Activated naive CD4-positive, alpha-beta T cell treated with Interleukin-2 at 50 U/mL for 16 hours (primary cell): ENCODE measurements at places on chromosomes 16 and 17.

DNA sequence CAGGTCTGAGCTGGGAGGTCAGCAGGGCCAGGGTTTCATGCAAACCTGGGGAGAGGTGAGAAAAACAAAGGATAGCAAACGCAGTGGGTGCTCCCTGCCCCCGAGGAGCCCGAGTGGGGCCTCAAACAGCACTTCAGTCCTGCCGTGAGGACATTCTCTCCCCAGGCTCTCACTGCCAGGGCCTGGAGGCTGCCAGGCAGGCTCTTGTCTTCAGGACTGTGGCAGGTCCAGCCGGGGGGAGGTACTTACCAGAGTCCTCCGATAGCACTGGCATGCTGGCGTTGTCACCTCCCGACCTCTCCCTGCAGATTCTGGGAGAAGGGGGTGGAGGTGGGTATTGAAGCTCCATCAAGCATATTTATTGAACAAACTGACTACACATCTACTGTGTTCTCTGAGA lies 1.3 kb downstream of the MPP3 start:
- DNase-seq = no peak

GRCh38 chr17:49496867-49497147 lies 1.7 kb downstream of the NGFR start:
- DNase-seq = no peak

DNA sequence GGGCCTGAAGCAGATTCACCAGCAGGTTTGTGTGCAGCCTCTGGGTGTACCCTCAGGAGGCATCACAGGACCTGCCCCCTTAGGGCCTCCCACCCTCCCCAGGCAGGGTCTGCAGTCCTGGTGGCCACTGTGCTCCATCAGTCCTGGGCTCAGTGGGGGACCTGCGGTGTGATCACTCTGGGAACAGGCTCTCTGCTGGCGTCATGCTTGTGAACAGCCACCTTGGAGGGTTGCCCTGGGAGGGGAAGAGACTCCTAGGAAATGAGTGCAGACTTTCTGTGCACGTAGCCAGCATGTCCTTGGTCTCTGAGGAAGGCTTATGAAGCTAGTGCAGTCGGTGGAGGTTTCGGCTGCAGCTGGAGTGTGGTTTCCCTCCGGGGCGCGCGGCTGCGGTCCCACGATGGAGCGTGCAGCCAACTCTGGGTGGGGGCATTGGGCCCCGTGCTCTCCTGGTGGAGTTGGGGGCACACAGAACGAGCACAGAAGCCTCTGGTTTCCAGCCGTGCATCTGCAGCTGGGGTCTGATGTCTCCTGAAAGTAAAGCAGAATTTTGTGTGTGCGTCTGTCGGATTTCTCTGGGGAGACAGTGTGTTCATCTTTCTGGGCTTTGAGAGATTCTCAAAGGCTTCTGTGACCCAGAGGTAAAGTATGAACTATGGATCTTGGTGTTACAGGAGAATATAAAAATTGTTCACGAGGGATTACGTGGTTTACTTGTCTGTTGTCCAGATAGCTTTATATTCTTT lies 68.1 kb upstream of the ZNF750 start:
- DNase-seq = no peak

- DNase-seq = no peak
Measured at GRCh38 chr17:49337884-49338283, 24.2 kb downstream of the ZNF652 start.

DNA sequence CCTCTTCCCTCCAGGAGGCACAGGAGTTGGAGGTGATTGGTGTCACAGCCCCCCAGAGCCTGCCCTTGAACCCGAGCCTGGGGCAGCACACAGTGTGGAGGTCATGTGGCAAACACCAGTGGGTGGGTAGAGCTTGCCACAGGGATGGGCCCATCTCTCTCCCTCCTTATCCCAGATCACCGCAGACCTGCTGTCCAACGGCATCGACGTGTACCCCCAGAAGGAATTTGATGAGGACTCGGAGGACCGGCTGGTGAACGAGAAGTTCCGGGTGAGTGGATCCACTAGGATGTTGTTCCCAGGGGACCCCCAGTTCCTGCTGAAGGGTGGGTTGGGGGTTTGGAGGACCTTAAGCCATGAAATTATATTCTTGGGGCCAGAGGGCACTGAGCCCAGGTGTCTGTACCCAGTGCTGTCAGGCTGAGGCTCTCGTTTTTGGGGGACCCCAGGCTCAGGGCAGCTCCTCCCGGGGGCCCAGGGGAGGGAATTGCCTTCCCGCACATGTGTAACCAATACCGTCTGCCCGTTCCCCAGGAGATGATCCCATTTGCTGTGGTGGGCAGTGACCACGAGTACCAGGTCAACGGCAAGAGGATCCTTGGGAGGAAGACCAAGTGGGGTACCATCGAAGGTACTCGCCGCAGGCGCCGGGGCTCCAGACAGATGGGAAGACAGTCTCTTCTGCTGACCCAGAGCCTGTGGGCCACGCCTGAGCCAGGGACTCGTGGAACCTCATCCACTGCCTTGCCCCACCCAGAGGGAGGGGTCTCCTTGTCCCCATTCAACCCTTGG lies 351.9 kb downstream of the SEC14L1 start:
- no peak for DNase-seq

GRCh38 chr16:69662901-69663300 lies 63.5 kb downstream of the NQO1 start:
- no peak for DNase-seq

DNA sequence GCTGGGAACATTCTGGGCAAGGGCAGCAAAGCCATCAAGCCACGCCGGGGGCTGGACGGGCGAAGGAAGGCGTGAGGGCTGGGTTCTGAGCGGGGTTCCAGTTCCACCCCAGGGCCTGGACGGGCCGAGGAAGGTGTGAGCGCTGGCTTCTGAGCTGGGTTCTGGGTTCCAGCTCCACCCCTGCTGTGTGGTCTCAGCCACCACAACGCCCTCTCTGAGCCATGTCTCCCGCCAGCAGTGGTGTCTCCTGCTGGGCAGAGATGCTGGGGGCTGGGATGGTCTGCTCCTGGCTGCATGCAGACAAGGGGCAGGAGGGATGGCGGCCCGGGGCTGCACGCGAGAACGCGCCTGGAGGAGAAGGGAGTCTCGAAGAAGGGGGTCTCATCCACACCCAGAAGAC lies 3.9 kb upstream of the CPNE7 start:
- DNase-seq = no peak

DNA sequence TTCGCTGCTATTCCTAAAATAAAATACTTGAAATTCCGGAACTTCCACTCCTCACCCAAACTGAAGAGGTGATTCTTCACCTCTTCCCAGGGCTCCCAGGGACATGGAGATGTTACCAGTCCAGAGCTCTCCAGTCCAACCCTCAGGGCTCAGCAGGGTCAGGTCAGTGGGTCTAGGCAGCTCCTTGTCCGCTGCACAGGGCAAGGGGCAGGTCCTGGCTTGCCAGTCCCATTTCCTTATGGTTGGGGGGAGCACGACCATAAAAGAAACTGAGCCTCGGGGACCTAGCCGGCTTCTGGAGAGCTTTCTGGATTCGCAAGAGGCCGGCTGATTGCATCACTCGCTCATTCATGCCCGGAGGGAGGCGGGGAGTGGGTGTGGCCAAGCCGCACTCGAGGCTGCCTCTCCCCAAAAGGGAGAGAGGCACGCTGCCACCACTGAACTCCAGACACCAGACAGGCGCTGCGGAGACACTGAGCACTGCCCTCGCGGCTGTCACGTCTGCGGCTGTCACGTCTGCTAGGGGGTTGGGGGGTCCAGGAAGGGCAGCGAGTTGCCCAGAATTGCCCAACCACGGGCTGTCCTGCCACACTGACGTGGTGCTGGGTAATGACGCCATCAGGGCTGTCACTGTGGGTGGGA lies 15.8 kb downstream of the SLC7A5 start:
- DNase-seq = peak; percentile 90

DNA sequence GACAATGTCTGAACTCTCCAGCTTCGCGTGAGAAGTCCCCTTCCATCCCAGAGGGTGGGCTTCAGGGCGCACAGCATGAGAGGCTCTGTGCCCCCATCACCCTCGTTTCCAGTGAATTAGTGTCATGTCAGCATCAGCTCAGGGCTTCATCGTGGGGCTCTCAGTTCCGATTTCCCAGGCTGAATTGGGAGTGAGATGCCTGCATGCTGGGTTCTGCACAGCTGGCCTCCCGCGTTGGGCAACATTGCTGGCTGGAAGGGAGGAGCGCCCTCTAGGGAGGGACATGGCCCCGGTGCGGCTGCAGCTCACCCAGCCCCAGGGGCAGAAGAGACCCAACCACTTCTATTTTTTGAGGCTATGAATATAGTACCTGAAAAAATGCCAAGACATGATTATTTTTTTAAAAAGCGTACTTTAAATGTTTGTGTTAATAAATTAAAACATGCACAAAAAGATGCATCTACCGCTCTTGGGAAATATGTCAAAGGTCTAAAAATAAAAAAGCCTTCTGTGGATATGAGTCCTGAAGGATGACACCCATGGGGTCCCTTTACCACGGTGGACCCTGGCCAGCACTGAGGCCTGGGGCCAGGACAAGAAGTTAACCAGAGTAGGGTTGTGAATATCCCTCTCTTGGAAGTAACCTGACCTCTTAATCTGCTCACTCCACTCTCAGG lies 10.5 kb upstream of the ITGAD start:
- DNase-seq = peak; percentile 62

- no peak for DNase-seq
Measured at GRCh38 chr17:38908676-38909181, 16.7 kb upstream of the LASP1NB start.

GRCh38 chr16:19909750-19910322 lies 25.2 kb upstream of the GPRC5B start:
- DNase-seq = no peak

DNA sequence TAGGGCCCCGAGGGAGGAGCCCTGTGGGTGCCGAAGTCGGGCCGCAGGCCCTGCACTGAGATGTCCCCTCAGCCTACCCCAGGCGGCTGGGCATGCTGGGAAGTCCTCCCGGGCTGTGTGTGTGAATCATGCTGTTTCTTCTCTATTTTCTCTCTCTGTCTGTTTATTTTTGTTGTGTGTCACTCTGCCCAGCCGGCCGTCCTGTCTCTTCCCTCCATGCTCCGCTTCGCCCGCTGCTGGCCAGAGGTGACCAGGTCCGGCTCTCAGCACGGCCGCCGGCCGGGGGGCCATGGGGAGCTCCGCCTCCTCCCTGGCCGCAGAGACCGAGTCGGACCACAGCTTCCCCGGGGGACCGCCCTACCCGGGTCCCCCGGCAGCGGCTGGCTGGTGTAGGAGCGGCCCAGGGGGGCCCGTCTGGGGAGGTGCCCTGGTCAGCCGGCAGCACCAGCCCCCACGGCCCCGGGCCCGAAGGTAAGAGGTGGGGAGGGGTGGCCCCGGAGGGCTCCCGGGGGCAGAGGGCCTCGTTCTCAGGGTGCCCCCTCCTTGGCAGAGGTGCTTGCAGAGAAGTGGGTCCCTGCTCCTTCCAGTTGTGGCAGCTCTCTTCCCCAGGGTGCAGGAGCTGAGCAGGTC lies 12.5 kb downstream of the CAPN15 start:
- DNase-seq = no peak

DNA sequence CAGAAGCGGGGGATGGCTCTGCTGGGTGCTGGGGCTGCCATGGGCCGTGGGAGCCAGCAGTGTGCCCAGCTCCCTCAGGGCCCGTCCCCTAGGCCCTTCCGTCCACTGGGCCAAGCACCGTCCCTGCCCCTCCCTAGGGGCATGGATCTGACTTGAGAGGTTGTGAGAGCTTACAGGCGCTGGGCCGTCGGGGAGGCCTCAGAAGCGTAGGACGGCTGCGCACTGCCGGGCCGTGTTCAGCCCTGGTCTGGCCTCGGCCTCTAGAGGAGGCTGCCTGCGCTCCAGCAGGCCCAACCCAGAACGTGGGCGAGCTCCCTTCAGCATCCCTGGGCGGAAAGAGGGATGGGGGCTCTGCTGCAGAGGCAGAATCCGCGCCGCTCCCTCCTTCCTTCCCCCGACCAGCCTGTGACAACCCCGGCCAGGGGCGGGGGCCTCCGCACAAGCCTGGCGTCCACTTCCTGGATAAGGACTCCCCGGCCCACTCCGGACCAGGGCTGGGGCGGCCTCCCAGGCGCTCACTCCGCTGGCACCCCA lies 685 bp upstream of the MPG start:
- peak; percentile 37 for DNase-seq

- DNase-seq = no peak
Measured at GRCh38 chr17:77296769-77297409, 156.1 kb downstream of the SEC14L1 start.

DNA sequence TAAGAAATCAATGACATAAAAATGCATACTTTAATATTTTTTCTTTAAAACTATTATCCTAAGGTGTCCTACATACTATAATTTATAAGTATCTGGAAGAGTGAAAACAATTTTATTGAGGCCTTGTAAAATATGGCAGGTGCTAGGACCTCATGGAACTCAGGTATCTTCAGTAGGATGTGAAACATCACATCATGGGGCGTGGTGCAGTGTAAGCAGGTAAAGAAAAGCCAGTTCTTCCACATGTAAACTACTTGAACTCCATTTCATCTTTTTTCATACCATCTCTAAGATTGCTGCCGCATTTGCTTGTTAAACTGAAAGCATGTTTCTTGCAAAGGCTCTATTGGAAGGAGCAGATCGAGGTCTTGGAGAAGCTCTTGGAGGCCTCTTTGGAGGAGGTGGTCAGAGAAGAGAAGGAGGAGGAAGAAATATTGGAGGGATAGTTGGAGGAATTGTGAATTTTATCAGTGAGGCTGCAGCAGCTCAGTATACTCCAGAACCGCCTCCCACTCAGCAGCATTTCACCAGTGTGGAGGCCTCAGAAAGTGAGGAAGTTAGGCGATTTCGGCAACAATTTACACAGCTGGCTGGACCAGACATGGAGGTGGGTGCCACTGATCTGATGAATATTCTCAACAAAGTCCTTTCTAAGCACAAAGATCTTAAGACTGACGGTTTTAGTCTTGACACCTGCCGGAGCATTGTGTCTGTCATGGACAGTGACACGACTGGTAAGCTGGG lies at the start of gene CAPNS2:
TSS of gene CAPNS2 (plus strand) at position 253 of the 744 bp plus-strand sequence. CDS start at position 326, 73 bp downstream.
- DNase-seq = no peak

DNA sequence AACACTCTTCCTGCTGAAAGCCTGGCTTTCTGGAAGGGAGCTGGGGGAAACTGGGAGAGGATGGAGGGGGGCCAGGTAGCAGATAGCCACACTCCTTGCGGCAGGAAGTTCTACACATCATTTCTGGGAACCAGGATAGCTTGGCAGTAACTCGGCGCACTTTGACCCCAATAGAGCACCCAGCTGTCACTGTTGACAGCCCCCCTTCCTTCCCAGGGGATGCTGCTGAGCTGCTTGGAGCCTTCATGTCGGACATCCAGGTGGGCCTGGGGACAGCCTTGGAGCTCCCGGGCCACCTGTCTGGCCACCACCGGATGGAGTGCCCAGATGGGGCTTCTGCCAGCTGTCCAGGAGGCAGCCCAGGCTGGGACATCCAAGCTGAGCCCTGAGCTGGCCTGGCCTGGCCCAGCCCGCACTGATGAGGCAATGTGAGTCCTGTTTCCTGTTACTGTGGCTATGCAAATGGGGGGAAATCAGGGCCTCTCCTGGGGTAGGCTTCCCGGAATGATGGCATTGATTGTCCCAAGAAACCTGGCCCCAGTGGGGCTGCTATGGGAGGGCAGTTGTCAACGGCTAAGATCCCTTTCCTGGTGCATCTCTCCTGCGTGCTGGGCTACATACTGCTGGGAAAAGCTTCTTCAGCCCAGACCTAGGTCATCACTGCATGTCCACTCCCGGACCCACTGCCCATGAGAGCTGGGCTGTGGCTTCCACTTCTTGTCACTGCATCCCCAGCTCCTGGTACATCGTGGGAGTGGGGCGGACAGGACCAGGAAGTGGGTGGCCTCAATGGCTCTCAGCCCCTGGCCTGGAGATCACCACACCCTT lies 50.0 kb downstream of the SOCS1 start:
- no peak for DNase-seq
